ENCODE measurements at places on chromosomes 6 and 20.

DNA sequence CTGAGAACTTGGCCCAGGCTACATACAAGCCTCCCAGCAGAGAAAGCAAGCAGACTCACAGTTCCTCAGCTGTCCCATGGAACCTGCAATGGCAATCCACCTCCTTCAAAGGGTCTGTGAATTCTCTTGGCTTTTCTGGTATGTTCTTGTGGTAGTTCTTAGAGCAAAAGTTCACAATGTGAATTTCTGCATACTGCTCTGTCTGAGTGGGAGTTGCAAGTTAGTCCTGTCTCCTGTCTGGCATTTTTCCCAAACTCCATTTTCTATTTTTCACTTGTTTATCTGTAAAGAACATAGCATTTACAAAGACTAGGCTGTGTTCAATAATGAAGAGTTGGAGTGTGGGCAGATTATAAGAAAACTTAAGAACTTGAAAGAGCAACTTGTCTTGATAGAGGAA is 269.9 kb downstream of the BCKDHB start:
- no peak for DNase-seq

DNA sequence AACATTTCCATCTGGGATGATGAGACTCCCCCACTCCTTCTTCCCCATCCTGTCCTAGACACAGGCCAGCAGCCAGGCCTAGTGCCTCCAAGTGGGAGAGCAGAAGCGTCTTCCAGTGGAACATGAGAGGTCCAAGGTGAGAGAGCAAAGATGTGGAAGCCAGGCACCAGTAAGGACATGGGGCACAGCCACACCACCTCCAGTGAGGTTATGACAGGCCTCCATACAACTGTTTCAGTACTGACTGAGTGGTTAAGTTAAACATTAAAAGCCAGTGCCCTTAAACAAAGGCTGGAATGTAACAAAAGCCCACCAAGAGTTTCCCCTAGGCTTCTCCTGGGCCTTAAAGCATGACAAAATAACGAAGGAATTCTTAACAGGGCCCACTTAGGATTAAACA is 5.3 kb downstream of the ZBTB24 start:
- no peak for DNase-seq

GRCh38 chr6:152380351-152380767 is 256.8 kb downstream of the SYNE1 start:
- DNase-seq, result no peak

DNA sequence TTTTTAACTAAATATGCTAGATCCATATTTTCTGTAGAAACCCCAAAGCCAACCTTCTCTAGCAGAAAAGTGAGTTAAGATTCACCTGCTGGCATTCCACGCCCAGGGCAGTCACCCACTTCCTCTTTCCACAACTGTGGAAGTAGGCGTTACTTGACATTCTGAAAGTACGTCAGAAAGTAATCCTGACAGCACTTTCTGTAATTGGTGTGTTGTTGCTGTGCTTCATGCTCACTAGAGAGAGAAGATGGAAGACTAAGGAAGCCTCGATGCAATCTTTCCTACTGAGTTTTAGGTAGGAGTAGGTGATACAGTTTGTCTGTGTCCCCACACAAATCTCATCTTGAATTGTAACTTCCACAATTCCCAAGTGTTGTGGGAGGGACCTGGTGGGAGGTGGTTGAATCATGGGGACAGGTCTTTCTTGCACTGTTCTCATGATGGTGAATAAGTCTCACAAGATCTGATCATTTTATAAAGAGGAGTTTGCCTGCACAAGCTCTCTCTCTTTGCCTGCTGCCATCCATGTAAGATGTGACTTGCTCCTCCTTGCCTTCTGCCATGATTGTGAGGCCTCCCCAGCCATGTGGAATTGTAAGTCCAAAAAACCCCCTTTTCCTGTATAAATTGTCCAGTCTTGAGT is 101.1 kb downstream of the MAP3K7 start:
- DNase-seq, result no peak

DNA sequence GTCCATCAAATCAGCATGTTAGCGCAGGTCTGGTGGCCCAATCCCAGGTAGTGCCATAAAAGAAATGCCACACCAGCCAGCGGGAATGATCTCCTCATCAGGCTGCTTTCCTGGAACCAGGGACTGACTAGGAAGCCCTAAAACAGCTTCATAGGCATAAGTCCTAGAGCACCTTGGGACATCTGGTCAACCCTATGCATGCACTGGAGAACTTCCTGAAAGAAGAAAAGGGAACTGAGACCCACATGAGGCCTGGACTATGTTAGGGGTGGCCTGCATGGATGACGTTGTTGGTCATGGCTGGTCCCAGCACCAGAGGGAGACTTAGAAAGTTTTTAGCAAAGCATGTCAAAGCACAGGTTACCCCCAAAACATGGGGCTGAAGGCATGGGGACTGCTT is 7.6 kb upstream of the KCNK16 start:
- peak; percentile 8 for DNase-seq

GRCh38 chr6:4133941-4134838 is 1.2 kb downstream of the ECI2 start:
- peak; percentile 29 for DNase-seq

- DNase-seq, result peak; percentile 32
These were observed 36.9 kb downstream of the ASXL1 start for GRCh38 chr20:32395066-32395465.

All from Kasumi-1 (cell line).